ENCODE measurements at places on chromosomes 16 and 17.

DNA sequence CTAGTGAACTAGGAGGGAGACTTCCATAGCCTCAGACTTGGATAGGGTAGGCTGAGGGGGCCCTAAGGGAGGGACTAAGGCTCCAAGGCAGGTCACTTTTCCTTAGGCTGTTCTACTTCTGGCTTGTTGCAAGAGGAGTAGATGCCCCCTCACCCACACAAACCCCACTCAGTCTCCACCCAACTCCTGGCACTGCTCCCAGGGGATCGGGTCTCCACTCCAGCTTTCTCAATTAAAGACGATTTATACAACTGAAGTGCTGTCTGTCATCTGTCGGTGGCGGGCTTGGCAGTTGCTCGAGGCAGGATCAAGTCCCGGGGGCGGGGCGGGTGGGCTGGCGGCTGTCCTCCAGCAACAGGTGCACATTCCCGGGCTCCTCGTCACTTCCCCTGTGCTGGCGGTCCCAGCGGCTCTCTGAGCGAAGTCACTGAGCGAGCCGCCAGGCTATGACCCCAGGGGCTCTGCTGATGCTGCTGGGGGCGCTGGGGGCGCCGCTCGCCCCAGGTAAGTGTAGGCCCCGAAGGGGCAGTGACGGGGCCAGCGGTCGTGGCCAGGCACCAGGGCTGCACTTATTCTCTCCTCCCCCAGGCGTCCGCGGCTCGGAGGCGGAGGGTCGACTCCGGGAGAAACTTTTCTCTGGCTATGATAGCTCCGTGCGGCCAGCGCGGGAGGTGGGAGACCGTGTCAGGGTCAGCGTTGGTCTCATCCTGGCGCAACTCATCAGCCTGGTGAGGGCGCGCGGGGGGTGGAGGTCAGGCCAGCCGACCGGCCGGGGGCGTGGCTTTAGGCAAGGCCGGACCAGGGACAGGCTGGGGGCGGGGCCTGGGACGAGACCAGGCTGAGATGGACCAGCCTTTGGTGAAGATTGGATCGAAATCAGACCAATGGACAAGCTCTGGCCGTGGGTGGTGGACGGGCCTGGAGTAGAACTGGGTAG, at the start of gene CHRNB1:
TSS of gene CHRNB1 (plus strand) at position 380 of the 937 bp plus-strand sequence. CDS start at position 447, 67 bp downstream.
- DNase-seq: peak; percentile 25

GRCh38 chr16:86035906-86036305, 136.9 kb downstream of the IRF8 start:
- DNase-seq: no peak

DNA sequence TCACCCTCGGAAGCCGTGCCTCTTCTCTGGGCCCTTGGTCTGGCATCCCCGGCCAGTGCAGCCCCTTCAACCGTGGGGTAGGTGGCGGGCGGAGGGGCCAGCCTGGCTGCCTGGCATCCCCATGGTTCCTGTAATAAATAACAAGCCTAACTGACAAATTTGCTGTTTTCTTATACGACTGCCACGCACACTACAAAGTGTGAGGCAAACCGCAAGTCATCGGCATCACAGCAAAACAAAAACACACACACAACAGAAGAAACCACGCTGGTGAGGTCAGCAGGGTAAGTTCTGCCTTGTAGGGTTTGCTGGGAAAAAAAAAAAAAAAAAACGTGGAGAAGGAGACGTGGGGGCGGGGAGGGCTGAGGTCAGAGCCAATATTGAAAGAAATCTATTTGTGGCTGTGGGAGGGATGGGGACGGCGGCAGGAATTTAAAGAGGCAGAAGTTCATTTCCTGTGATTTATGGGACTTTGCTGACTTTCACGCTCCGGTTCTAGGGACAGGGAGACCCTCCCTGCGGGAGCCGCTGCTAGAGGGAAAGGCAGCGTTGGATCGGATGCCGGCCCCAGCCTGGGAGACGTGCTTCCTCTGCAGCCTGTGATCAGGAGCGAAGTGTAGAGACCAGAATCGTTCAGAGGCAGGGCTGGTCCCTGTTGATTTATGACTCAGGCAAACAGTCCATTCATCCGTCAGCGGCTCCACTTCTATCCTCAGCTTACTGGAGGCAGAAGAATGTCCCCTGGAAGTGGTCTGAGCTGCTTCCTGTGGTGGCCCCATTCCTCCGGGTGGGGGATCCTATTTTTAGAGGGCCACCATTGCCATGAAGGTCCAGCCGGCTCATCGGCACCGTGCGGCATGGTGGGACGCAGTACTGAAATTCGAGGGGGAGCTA, 162.8 kb downstream of the FOXL1 start:
- DNase-seq: no peak

DNA sequence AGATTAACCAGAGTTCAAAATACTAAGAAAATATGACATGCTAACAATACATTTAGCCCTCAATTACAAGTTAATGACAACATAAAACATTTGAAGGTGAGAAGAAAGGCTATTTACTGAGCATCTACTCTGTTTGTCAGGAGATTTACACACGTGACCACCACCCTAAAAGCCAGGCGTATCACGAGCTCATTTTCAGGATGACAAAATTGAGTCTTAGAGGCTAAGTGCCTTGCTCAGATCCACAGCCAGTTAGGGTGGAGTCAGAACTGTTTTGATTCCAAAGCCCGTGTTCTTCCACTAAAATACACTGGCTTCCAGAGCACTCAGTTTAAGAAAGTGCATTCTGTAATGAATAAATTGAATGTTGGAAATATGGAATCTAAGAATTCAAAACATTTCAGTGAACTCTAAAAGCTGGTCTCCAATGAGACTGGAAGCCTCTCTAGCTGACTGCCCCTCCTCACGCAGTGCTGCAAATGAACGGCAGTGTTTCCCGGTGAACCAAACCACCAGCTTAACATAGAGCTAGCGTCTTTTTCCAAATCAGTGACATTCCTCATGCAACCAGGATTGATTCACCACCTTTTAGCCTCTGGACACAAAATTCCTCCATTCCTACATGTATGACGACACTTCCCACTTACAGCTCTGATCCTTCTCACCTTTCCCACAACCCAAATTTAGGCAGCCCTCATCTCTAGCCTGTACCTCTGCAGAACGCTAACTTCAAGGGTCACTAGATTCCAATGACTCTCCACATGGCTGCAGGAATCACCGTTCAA, 5.9 kb downstream of the ZDHHC7 start:
- no peak for DNase-seq

- DNase-seq: no peak
Observed at GRCh38 chr16:520847-521246, 6.7 kb upstream of the CAPN15 start.

DNA sequence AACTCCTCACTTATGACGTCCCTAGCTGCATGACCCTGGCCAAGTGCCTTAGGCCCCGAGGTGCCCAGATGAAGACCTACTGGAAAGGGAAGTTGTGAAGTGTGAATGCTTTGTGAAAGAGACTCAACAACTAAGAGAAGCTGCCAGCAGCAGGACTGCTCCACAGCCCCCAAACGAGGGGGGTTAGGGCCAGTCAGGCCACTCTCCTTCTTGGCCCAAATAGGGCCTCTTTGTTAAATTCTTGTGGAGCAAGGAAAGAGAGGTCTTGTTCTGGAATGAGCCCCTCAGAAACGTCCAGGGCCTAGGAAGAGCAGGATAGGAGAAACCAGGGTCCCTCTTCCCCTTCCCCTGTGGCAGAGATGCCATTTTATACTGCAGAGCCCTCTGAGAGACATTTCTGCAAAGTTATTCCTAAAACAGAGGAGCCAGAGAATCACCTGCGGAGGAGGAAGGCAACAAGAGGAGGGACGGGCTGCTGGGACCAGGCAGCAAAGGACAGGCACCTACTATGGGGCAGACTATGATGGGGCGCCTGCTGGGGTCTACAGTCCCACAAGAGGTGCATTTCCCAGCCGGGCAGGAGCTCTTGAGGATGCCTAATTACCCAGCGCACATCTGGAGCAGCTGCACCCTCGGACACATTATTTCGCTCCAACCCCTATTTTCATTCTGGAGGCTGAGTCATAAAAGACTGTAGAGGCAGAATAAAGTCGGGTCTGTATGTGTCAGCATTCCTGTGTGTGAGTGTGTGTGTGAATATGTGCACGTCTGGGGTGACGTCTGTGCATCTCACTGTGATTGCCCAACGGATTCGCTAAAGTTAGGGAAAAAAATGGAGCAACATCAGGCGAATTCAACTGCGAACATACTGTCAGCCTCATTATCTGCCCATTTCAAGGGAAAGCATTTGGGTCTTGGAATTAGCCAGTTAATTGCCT, 11.4 kb upstream of the HOXB9 start:
- no peak for DNase-seq

- DNase-seq: peak; percentile 40
Observed at GRCh38 chr17:28643983-28644786, 773 bp downstream of the BLTP2 start.

DNA sequence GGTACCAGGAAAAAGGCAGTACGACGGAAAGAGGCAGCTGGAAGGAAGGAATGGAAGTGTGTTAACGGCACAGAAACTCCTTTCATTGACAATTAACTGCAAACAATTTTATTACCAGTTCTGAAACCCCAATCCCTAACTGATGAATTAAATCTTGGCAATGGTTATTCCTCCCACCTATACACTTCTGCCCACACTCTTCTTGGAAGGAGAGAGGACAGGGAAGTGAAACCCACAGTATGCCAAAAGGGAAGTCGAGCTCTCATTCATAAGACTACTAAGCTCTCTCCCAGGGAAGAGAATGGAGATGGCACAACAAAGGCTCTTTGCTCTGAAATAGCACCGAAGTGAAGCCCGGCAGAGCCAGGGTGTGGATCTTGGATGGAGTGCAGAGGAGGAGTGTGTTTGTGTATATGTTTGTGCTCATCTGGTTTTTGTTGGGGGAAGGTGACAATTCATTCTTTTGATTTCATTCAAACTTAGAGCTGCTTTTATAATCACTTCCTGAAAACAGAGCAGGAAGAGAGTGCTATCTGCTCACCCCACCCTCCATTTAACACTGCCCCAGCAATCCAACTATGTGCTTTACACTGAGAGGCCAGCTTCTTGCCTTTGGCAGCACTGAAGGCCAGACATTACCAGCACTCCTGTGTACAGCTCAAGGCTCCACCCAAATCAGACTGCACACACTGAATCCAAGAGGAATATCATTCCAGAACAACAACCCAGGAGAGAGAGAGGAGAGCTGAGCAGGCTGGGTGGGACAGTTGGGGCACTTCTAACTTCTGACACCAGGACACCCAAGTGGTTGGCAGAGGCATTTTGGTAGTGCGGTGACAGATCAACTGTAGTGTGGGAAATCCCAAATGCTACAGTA, 68.7 kb downstream of the HIC1 start:
- DNase-seq: no peak

- peak; percentile 58 for DNase-seq
Observed at GRCh38 chr16:27402964-27403600, 1.1 kb downstream of the IL21R start.

GRCh38 chr16:68284847-68285246, 20.5 kb downstream of the SLC7A6 start:
- DNase-seq: no peak

All from stimulated activated CD4-positive, alpha-beta T cell treated with anti-CD3 and anti-CD28 coated beads, Interleukin-2, amount 100 ng/mL, for 24 hours (primary cell).